Psoas muscle (tissue), 8 donors: ENCODE measurements at places on chromosomes 2 and 18. TPM values are rescaled to one million over a fixed set of nuclear protein-coding genes. Genes with fewer than 3 reads are reported as not detected.

The RTP5 gene
- not detected for total RNA-seq

The FRZB gene
- 19.8 TPM for total RNA-seq

The NEB gene
- 7,132 TPM for total RNA-seq

The TOGARAM2 gene
- 28.6 TPM for total RNA-seq

The CD207 gene
- 0.20 TPM for total RNA-seq

The CPO gene
- 0.50 TPM for total RNA-seq

The GREB1L gene
- total RNA-seq = 11.3 TPM

The MYO3B gene
- total RNA-seq = 0.04 TPM

The MERTK gene
- total RNA-seq = 4.2 TPM

The FAHD2A gene
- 31.3 TPM for total RNA-seq
